ENCODE measurements at places on chromosomes 11 and 22.

GRCh38 chr11:70186936-70187335 lies 16.2 kb upstream of the FADD start:
- no peak for DNase-seq

- DNase-seq: no peak
These were observed 42.3 kb upstream of the CCDC188 start for GRCh38 chr22:20192972-20193760.

- DNase-seq: no peak
These were observed 114.5 kb downstream of the MAML2 start for GRCh38 chr11:96228473-96228891.

DNA sequence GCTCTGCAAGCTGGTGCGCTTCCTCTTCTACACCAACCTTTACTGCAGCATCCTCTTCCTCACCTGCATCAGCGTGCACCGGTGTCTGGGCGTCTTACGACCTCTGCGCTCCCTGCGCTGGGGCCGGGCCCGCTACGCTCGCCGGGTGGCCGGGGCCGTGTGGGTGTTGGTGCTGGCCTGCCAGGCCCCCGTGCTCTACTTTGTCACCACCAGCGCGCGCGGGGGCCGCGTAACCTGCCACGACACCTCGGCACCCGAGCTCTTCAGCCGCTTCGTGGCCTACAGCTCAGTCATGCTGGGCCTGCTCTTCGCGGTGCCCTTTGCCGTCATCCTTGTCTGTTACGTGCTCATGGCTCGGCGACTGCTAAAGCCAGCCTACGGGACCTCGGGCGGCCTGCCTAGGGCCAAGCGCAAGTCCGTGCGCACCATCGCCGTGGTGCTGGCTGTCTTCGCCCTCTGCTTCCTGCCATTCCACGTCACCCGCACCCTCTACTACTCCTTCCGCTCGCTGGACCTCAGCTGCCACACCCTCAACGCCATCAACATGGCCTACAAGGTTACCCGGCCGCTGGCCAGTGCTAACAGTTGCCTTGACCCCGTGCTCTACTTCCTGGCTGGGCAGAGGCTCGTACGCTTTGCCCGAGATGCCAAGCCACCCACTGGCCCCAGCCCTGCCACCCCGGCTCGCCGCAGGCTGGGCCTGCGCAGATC lies 16.5 kb downstream of the P2RY2 start:
- DNase-seq: no peak

DNA sequence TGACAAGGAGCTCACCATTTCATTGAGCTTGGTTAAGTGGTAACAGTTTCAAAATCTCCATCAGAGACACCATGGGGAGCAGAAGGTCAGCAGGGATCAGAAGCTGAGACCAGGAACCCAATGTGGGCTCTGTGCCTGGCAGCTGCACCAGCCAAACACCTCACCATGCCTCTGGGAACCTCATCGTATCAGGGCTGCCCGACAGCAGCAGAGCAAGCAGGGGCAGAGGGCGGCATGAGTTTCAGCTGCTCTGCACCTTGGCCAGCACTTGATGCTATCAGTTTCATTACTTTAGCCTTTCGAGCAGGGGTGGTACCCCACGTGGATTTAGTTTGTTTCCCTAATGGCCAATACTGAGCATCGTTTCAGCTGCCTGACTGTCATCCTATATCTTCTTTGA lies 77.8 kb downstream of the DGCR2 start:
- no peak for DNase-seq

Measured in NCI-H2029 (cell line).